NCI-H1436 (cell line): ENCODE measurements at places on chromosomes 11 and 22.
A peak's percentile ranks its signal among the peaks of the same experiment; 100 is the strongest.

DNA sequence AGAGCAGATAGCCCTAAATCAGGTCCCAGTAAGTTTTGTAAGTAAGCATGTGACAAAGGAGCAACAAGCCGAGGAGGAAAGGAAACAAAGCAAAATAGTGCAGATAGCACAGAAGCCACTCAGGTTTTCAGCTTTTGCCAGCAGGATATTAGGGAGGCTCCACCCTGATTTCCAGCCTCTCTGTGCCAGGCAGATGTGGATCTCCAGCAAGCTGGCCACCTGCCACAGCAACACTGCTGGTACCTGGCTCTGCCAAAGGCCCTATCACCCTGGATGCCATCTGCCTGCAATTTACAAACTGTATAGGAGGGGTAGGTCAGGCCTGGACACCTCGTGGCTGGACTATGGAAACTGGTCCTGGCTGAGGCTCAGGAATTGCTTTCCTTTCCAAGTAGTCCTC is 12.2 kb upstream of the NNMT start:
- no peak for DNase-seq

DNA sequence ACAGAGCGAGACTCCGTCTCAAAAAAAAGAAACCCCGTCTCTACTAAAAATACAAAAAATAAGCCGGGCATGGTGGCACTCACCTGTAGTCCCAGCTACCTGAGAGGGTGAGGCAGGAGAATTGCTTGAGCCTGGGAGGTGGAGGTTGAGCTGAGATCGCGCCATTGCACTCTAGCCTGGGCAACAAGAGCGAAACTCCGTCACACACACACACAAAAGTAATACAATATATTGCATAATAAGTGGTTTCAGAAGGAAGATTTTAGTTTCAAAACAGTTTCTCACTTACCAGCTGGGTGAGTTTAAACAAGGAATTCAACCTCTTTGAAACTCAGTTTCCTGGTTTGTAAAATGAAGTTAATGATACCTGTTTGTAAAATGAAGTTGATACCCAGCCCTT is 32.7 kb upstream of the HTR3A start:
- no peak for DNase-seq

- no peak for DNase-seq
Observed at GRCh38 chr11:87903345-87903744, 271.9 kb downstream of the RAB38 start.

GRCh38 chr11:5684036-5684645 is 733 bp downstream of the TRIM5 start:
- no peak for DNase-seq

GRCh38 chr11:34449013-34449412 is 10.3 kb downstream of the CAT start:
- DNase-seq, result no peak

- DNase-seq, result no peak
Observed at GRCh38 chr11:64208796-64209562, 2.5 kb downstream of the FERMT3 start.

DNA sequence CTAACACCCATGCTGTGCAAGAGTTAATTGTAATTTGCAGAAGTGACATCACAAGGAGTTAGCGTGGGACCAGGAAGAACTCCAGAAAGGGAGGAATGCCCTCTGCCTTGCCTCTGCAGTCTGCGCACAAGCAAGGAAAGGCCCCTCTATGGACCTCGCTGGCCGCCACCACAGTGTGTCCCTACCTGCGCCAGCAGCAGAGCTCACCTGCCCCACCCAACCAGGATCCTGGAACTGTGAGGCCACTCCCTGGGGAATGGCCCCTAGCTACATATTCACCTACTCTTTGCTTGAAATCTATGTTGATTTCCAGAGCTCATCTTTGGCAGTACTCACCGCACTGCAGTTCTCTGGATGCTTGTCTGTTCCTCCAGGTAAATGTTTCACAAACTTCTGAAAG is 72.0 kb upstream of the MTNR1B start:
- no peak for DNase-seq

GRCh38 chr22:46660604-46661201 is 40.5 kb downstream of the GRAMD4 start:
- DNase-seq, result peak; percentile 23

DNA sequence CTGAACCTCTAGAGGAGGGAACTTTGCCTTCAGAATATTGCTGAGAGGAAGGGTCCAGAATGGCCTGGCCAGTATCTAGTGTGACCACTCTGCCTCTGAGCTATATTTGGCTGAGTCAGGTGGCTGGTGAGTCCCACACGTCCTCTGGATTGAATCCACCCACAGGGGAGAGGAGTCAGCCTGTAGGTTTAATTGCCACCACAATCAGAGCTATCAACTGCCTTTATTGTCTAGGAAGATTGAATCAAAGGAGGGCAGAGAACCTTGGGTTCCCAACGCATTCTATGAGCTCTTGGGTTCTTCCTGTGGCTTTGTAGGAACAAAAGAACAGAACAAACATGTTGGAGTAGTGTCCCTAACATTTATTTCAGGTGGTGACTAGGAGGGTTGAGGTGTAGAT is 67.7 kb downstream of the ST3GAL4 start:
- DNase-seq, result no peak

DNA sequence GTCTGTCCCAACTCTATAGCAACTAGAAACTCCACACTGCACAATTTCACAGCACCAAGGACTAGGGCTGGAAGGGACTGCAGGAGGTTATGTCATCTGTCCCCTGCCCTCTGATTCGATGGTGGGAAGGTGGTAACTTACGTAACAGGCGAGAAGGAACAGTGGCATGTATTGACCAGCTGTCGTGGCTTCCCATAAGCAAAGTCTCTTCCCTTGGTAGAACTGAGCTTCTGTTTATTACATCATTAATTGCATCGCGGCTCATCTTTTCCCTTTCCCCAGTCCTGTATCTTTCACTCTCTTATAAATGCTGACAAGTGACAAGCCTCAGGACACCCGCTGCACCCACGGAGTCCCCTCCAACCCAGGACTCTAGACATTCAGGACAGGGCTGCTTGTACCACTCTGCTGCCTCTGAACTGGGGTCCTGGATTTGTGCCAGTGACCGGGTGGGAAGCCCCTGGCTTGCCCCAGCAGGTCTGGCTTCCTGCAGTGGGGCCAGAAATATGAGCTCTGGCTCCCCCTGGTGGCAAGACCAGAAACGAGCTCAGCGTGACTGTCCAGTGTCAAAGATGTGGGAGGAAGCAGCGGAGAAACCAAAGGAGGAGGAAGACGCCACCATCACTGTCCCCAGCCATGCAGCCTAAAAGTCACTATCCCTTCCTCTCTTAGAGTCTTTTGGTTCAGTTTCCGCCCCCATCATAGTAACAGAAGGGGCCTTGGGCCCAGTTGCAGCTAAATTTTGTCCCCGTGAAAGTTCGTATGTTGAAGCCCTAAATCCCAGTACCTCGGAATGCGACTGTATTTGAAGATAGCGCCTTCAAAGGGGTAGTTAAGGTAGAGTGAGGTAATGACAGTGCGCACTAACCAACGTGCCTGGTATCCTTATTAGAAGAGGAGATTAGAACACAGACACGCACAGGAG is 84.5 kb downstream of the ISX start:
- peak; percentile 24 for DNase-seq

GRCh38 chr22:25775531-25775930 is 33.5 kb downstream of the MYO18B start:
- no peak for DNase-seq

- no peak for DNase-seq
Observed at GRCh38 chr11:79344753-79345294, 96.0 kb downstream of the TENM4 start.

GRCh38 chr22:47001288-47001687 is 238.8 kb downstream of the TBC1D22A start:
- no peak for DNase-seq

GRCh38 chr11:27089746-27090145 is 49.1 kb downstream of the BBOX1 start:
- DNase-seq, result no peak

DNA sequence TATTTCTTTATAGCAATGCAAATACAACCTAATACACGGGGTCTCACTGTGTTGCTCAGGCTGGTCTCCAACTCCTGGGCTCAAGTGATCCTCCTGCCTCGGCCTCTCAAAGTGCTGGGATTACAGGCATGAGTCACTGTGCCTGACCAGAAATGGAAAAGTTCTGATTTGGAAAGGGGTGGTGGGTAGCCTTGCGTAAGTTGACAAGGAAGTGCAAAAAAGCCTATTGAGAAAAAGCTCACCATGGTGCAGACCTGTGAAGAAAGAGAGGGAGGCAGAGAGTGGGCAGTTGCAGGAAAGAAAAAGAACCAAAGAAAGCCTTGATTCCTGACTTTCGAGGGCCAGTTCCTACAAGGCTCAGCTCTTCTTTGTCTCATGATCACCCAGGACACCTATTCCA is 27.1 kb downstream of the AGBL2 start:
- no peak for DNase-seq
